Immature natural killer cell (primary cell): ENCODE measurements at places on chromosomes 7 and 10.

DNA sequence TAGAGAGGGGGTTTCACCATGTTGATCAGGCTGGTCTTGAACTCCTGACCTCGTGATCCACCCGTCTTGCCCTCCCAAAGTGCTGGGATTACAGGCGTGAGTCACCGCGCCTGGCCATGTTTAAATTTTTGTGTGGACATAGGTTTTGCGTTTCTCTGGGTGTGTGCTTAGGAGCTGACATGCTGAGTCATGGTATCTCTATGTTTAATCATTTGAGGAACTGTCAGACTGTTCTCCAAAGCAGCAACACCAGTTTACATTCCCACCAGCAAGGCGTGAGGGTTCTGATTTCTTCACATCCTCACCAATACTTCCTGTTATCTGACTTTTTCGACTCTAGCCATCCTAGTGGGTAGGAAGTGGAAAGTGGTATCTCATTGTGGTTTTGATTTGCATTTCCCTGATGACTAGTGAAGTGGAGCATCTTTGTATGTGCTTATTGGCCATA is 153.7 kb downstream of the DNAJB6 start:
- peak; percentile 78 for DNase-seq

GRCh38 chr10:23063045-23063972 is 32.1 kb upstream of the MSRB2 start:
- DNase-seq, result no peak

- no peak for DNase-seq
Observed at GRCh38 chr10:122673269-122673668, 26.4 kb downstream of the C10orf120 start.

DNA sequence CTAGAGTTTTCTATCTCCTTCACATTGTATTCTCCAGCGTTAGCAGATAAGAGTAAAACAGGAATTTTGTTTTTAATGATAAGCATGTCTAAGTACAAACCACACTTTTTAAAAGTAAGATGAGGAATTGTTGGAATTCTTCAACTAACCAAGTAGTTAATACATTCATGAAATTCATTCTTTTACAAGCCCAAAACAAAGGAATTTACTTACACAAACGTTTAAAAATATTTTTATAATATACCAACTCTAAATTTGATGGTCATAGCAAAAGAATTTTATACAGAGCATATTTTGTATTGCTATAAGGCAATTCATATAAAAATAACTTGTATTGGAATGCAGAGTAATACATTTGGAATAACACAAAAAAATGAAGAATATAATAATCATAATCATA is 51.3 kb downstream of the TWIST1 start:
- no peak for DNase-seq

DNA sequence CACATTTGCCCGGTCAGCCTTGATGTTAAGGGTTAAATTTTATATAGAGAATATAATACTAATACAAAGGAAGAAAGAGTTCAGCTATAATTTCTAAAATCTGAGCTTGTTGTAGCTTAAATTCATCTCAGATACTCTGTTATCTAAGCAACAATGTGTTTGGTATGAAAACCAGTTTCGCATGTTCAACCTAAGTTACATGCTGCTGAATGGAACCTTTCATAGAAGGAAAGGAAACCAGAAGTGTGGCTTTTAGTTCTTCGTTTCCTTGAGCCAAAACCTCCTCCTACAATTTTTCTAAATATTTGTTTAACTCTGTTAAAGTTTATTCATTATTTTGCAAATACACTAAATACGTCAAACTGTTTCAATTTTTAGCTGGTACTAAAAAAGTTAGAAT is 18.5 kb downstream of the AGR2 start:
- no peak for DNase-seq

DNA sequence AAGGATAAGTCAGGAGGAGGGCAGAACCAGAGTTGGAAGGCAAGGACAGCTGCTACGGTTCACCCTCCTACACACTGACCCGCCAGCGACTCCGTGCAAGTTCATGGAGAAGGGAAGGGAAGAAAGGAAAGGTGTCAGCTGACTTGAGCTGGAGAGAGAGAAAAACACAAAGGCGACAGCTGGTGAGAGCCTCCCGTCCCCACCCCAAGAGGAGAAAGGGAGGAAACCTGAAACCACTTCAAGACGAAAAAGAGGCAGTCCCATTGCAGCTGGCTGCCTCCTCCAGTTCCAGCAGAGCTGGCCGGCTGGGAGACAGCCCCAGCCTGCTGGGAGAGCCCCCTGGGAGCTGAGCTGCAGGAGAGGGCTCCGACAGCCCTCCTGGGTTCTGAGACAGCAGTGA is 75.2 kb downstream of the PARD3 start:
- DNase-seq, result no peak

DNA sequence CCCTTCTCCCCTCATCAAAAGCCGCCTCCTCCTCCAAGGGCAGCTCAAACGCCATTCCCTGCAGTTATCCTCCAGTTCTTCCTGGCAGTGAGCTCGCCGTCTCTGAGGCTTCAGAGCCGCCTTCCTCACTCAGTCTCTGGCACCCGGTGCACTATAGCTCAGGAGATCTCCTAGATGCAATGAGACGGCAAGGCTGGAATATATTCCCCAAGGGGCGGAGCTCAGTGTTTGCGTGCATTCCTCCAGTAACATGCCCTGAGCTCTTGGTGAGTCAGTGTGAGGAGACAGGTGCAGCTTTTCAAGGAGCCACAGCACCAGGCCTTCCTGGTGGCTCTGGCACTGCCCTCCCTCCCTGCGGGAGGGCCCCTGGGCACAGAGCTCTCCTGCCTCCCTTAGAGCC is 512.6 kb upstream of the FOXK1 start:
- DNase-seq, result no peak

DNA sequence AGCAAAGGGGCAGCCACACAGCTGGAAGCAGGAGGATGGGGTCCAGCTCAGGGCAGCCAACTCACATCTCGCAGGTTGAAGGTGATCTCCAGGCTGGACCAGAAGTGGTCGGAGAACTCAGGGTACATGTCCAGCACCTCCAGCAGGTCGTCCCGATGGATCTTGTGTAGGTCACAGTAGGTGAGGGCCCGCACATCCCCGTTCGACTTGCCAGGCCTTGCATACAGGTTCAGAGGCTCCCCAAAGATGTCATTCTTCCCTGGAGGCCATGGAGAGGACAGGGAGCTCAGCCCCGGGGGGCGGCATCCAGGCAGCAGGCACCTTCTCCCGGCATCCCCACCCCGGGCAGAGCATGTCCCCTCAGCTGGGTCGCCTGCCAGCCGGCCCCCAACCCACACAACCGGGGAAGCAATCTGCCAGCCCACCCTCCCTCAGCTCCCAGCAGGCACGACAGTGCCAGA is 29.3 kb downstream of the KCNH2 start:
- DNase-seq, result no peak

GRCh38 chr10:17951868-17952371 is at the start of gene SLC39A12:
Gene SLC39A12 (plus strand): TSS chr10:17951918. CDS start chr10:17953277, 1,359 bp downstream.
- DNase-seq, result no peak

DNA sequence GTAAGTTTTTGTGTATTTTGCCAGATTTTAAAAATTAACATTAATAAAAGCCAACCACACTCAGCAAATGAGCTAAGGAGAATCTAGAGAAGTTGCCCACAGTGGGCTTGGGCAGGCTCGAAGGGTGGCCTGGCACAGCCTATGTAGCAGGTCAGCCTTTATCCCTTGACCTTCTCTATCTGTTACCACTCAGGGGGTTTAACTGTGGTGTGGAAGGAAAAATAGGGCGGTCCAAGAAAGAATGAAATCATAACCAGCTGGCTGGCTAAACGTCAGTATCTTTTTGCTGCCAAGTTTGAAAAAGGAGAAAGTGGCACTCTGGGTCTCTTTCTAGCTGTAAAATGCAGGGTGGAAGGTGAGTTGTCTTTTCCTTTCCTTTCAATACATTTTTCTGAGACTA is 130.3 kb upstream of the ASAH2 start:
- no peak for DNase-seq

- no peak for DNase-seq
Observed at GRCh38 chr10:1535301-1535965, 201.9 kb downstream of the ADARB2 start.

DNA sequence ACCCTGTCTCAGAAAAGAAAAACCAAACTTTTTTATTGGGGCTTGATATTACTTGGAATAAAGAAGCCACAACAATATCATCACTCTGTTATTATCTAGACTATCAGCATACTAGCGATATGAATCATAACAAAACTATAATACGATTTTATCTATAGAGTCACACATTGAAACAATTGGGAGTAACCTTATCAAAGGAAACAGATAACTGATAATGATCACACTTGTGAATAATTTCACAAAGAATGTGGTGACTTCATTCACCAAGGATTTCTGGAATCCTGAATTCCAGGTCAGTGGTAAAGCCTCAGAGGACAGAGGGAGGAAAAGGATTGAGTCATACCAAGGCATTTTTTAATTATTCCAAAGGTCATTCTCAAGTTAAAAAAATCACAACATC is 32.1 kb upstream of the NMT2 start:
- DNase-seq, result no peak

- DNase-seq, result no peak
Observed at GRCh38 chr10:48210966-48211365, 63.5 kb downstream of the FRMPD2 start.

DNA sequence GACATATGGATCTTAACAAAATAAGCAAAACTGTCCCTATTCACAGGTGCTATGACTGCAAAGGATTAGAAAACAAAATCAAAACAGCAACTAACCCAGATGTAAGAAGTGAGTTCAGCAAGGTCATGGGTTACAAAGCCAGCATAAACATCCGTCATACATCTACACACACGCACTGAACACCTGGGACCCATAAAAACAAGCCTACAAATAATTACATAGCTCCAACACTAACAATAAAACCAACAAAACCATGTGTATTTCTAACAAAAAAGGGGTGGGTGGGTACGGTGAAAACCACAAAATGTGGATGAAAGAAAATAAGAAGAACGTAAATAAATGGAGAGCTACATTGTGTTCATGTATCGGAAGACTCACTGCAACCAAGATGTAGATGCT is 256.8 kb downstream of the ELFN1 start:
- DNase-seq, result no peak

DNA sequence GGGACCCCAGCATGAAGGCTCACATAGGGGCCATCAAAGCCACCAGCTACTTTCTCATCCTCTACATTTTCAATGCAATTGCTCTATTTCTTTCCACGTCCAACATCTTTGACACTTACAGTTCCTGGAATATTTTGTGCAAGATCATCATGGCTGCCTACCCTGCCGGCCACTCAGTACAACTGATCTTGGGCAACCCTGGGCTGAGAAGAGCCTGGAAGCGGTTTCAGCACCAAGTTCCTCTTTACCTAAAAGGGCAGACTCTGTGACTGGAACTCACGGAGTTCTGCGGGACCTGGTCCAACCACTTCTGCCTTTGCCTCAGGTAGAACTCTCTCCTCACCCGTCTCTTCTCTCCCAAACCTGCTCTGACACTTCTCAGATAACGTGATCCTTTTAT is 945 bp downstream of the TAS2R40 start:
- DNase-seq, result no peak

GRCh38 chr7:154431045-154431444 is 378.8 kb downstream of the DPP6 start:
- no peak for DNase-seq

DNA sequence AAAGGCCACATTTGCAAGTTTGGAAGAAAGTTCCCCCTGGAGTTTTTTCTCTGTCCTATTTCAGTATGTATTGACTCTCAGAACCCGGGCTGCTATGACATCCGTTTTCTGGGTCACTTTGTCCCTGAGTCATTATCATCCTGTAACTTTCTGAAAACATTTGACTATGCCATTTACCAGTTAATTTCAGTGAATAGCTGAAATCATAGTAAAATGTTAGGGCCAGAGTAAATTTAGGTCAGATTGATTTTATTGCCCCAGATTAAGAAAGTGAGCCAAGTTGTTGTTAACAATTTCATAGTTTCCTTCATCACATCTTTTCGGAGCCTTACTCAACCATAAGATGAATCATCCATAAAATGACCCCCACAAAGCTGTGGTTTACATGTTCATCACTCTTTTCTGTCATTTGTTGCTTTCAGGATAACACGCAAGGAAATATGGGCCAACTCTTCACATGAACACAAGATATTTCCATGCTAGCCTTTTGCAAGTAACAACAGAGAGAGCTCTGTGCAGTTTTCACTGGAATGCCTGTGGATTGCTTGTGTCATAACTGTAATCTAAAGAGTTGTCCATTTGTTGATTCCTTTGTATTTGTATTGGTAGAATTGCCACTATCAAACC is 3.9 kb upstream of the MACC1 start:
- DNase-seq, result no peak

DNA sequence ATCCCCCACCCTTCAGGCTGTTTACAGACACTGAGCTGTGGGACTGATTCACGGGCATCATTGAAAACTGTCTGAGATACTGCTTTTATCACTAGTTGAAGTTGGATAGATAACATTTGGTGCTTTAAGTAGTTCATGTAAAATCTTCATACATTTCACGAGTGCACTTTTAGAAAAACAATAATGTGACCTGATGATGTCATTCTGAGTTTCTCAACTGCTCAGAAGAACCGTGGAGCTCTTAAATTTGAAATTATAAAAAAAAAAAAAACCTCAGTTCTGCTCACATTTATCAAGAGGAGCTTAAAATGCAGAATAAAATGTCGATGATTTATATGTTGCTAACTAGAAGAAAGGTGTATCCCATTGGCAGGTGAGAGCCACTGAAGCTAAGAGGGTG is 81.5 kb downstream of the GALNT11 start:
- no peak for DNase-seq

- DNase-seq, result no peak
Observed at GRCh38 chr7:17516771-17517170, 218.3 kb downstream of the AHR start.

GRCh38 chr10:17649836-17650235 is 5.9 kb downstream of the STAM start:
- no peak for DNase-seq

DNA sequence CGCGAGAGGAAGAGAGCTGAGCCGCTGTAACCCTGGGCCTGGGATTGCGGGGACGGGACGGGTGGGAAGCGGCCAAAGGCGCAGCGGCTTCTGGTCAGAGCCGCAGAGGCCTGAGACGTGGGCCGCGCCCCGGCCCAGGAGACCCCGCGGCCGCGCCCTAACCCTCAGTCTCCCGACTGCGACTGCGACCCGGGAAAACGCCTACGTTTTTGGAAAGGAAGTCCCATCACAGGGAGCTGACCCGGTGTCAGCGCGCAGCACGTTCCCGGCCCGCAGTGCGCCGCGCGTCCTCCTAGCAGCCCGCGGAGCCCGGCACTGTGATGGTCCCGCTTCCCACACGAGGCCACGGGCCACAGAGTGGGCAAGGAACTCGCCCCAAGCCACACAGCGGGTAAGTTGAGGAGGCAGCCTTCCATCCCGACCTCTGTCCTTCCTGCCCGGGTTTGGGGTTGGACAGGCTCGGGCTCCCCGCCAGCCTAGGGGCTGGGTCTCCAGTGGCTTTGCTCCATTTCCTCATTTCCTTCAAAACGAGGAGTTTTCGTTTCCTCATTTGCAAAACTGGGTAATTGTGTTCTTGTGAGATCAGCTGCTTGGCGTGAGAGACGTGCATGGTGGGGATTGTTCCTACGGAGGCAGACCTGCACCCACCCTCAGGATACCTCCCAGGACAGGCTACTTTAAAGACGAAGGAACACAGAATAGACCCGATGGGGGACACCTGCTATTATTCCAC is 1.2 kb downstream of the GPNMB start:
- DNase-seq, result no peak
